ENCODE measurements at places on chromosomes 6 and 20.

- DNase-seq = no peak
Observed at GRCh38 chr6:36127462-36128016, 2.8 kb upstream of the MAPK13 start.

- DNase-seq = no peak
Observed at GRCh38 chr20:4925842-4926530, 75.3 kb downstream of the SLC23A2 start.

GRCh38 chr6:45371924-45372573 lies 5.7 kb downstream of the SUPT3H start:
- DNase-seq = no peak

GRCh38 chr6:132072831-132073230 lies 121.7 kb upstream of the CCN2 start:
- DNase-seq = no peak

DNA sequence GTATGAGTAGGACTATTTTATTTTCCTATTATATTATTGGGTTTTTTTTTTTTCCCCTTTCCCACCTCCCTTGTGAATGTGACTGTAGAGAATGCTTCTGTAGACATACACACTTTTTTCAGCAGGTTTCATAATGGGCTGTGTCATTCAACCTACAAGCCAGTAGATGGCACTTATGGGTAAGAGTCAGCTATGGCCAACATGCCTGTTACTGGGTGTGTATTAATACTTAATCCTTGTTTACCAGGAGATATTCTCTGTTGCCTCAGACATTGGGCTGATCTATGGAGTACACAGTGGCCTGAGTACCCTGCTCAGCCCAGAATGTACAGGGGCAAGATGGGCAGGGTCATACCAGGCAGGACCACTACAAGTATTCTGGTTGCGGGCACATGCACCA lies 382.5 kb downstream of the EPHA7 start:
- DNase-seq = no peak

DNA sequence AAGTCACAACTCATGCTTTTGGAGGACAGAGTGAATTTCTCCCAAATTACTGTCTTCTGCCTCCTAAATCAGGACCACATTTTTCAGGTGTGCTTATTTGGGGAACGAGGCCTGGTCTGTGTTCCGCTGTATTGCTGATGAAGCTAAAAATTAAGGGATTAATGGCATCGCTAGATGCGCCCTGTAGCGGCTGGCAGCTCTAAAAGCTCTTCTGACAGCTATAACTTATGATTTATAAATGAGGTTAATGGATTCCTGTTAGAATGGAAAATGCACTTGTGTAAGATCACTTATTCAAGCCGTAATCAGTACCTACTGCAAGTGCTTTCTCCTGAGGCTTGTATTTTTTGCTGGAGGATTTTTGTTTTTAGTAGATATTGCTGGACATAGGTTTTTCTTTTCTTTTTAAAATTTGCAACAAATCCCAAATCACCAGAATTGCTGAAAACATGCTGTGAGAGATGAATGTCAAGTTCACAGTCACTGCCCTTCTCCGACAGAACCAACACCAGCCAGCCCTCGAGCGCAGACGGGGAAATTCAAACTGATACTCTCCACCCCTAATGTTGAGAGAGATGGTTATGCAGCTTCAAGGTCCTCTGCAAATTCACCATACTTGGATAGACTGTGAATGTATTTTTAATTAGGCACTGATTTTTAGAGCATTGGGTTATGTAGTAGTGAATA lies 49.1 kb downstream of the AKAP12 start:
- DNase-seq = peak; percentile 34

GRCh38 chr20:25336561-25337422 lies 53.8 kb downstream of the ABHD12 start:
- DNase-seq = no peak

GRCh38 chr20:51756653-51757052 lies 11.5 kb downstream of the ATP9A start:
- DNase-seq = no peak

GRCh38 chr6:17853533-17853932 lies 133.9 kb downstream of the KIF13A start:
- DNase-seq = no peak

DNA sequence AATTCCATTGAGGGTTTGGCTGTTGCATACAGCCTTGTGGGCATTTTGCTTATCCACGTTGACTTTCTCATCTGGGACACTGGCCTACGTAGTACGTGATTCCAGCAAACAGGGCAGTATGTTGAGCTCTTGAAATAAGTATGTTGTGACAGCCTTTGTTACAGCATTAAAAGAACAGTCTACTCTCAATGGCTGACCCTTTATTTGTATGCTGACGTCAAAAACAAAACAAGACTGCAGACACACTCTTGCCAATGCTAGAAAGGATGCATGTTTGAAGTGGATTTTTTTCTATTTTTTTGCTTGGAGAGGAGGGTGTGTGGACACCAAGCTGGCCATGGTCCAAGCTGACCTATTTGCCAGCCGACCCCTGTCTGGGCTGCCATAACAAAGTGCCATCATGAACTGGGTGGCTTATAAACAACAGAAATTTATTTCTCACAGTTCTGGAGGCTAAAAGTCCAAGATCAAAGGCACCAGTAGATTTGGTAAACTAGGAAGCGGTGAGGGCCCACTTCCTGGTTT lies 10.8 kb upstream of the SNHG17 start:
- no peak for DNase-seq

DNA sequence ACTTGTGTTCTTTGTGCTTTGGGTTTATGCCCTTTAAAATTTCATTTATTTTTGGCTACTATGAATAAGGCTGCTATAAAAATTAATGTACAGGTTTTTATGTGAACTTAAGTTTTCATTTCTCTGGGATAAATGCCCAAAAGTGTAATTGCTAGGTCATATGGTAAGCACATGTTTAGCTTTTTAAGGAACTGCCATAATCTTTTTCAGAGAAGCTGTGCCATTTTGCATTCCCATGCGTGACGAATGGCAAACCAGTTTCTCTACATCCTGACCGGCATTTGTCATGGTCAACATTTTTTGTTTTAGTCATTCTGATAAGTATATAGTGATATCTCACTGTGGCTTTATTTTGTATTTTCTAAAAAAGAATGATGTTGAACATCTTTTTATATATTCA lies 236.0 kb upstream of the SGK1 start:
- DNase-seq = no peak

DNA sequence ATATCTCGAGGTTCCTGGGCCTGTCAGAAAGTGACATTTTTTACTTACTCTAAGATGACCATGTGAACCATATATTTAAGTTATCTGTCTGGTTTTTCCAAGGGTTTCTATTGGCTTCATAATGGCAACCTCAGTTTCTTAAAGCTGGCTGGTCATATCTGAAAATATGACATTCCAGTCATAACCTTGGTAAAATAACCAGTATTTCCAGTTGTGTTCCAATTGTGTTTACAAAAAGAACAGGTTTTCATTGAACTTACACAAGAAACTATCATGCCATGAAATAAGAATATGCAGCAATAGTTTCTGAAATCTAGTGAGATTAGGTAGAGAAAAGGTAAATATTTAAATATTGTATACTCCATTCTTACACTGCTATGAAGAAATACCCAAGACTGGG lies 61.7 kb upstream of the HMGN3 start:
- DNase-seq = no peak

- no peak for DNase-seq
Observed at GRCh38 chr20:1190847-1191246, 6.1 kb upstream of the TMEM74B start.

DNA sequence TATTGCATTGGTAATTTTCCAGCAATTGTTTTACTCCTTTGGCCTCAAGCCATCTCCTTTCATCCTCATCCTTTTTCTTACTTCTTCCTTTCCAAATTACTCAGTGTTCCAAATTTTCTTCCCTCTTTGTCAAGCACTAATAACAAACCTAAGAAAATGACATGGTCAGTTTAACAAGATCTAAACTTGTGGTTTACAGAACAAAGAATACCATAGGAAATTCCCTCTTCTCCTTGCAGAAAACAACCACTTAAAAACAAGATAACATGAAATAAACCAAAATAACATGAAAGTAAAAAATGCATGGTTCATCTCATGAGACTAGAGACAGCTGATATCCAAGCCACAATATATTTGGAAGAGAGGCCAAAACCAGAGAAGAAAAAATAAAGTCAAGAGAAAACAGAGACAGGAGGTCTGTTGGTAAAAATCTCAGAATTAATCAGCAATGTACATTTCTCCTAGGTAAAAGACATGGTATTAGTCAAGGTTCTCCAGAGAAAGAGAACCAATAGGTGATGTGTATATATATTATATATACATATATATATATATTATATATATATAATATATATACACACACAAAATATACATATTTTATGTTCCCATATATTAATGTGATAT lies 51.0 kb upstream of the SENP6 start:
- DNase-seq = no peak

DNA sequence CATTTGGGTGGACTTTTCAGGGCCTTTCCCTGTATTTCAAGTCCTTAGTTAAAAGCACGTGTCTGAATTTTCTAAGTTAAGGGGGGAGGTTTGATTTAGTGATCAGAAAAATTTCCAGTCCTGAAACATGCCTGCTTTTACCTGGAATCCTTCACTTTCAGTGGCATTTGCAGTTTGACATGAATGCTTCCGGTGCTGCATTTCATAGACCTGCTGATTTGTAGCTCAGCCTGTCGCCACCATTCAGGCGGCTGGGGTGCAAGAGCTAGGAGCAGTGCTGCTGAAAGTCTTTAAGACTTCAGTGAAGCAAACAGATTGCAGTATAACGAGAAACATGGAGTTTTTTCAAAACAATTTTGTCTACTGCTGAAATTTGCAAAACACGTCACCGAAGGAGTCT lies 14.0 kb downstream of the RPS6KA2 start:
- DNase-seq = no peak

DNA sequence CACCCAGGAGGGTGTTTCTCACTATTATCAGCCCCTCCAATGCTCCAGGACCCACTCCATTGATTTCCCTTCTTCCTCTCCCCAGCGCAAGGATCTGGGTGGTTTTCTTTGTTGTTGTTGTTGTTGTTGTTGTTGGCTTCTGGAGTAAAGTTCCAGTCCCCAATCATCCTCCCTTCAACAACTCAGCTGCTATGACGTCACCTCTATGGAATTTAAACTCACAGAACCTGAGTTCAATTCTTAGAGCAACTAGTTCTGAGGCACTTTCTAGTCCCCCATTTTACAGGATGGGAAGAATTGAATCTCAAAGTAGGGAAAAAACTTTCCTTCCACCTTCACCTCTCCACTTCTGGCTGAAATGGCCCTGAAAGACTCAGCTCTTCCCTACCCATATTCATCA lies 9.7 kb upstream of the WFDC8 start:
- DNase-seq = no peak

All from activated T-cell treated with anti-CD3 and anti-CD28 coated beads, Interleukin-2, amount 50 U/mL, for 72 hours (primary cell).